Thoracic aorta endothelial cell (primary cell): ENCODE measurements at places on chromosomes 12 and 14. TPM values are rescaled to one million over a fixed set of nuclear protein-coding genes. Genes with fewer than 3 reads are reported as not detected.

The VRTN gene
- not detected in 2 replicates for total RNA-seq

The PKP2 gene
- 5.1 and 8.7 TPM in 2 replicates for total RNA-seq

The SERPINA12 gene
- total RNA-seq: not detected in 2 replicates

The APOF gene
- not detected in 2 replicates for total RNA-seq

The POTEG gene
- total RNA-seq: not detected in 2 replicates

The HPD gene
- total RNA-seq: not detected in 2 replicates

The MAP3K9 gene
- under 0.01 and 0.07 TPM in 2 replicates for total RNA-seq

The AKAP5 gene
- 0.50 and 0.53 TPM in 2 replicates for total RNA-seq

The CEBPE gene
- total RNA-seq: not detected in 2 replicates

The PTPRB gene
- total RNA-seq: 145 and 173 TPM in 2 replicates

The FAM161B gene
- total RNA-seq: 2.3 and 2.9 TPM in 2 replicates

The TAS2R42 gene
- total RNA-seq: not detected in 2 replicates

The LIN7A gene
- total RNA-seq: 0.36 TPM in 1 of 2 replicates, not detected in the other

The TAS2R31 gene
- 12.5 and 12.6 TPM in 2 replicates for total RNA-seq

The SMCO2 gene
- 0.50 and 0.80 TPM in 2 replicates for total RNA-seq

The ERBB3 gene
- total RNA-seq: 0.43 TPM in 1 of 2 replicates, not detected in the other

The CCDC177 gene
- not detected in 2 replicates for total RNA-seq

The RAD52 gene
- 9.0 and 15.7 TPM in 2 replicates for total RNA-seq

The MLH3 gene
- 24.0 and 24.2 TPM in 2 replicates for total RNA-seq

The ASIC1 gene
- 0.27 and 1.1 TPM in 2 replicates for total RNA-seq

The UBE3B gene
- 49.7 and 50.9 TPM in 2 replicates for total RNA-seq

The LYZ gene
- total RNA-seq: not detected in 2 replicates

The FBLN5 gene
- 2.9 and 6.3 TPM in 2 replicates for total RNA-seq

The BATF gene
- total RNA-seq: 1.7 TPM in 1 of 2 replicates, not detected in the other

The SLCO1A2 gene
- total RNA-seq: under 0.01 TPM in 1 of 2 replicates, not detected in the other

The ZBTB42 gene
- 3.1 and 4.4 TPM in 2 replicates for total RNA-seq

The LHX5 gene
- not detected in 2 replicates for total RNA-seq

The RAN gene
- total RNA-seq: 997 and 1,151 TPM in 2 replicates

The TTC6 gene
- 0.13 and 0.36 TPM in 2 replicates for total RNA-seq

The HCAR1 gene
- total RNA-seq: not detected in 2 replicates

The FOXN4 gene
- total RNA-seq: not detected in 2 replicates

The NDRG2 gene
- total RNA-seq: 0.22 TPM in 1 of 2 replicates, not detected in the other

The FIGNL2 gene
- 0.53 and 2.5 TPM in 2 replicates for total RNA-seq

The PRICKLE1 gene
- total RNA-seq: 18.0 and 56.3 TPM in 2 replicates

The PLEKHG7 gene
- not detected in 2 replicates for total RNA-seq

The WSCD2 gene
- total RNA-seq: not detected in 2 replicates

The ATXN2 gene
- 61.9 and 68.5 TPM in 2 replicates for total RNA-seq

The BCL11B gene
- under 0.01 and 0.27 TPM in 2 replicates for total RNA-seq

The RBP5 gene
- total RNA-seq: 0.50 TPM in 1 of 2 replicates, not detected in the other

The KRT2 gene
- not detected in 2 replicates for total RNA-seq

The LRRC10 gene
- not detected in 2 replicates for total RNA-seq

The GDF3 gene
- total RNA-seq: 0.65 TPM in 1 of 2 replicates, not detected in the other

The TNFAIP2 gene
- total RNA-seq: 14.6 and 35.8 TPM in 2 replicates

The GZMB gene
- not detected in 2 replicates for total RNA-seq

The HCFC2 gene
- 19.5 and 22.5 TPM in 2 replicates for total RNA-seq

The GLT1D1 gene
- total RNA-seq: not detected in 2 replicates

The SRGAP1 gene
- 7.6 and 9.7 TPM in 2 replicates for total RNA-seq

The RNF212B gene
- not detected in 2 replicates for total RNA-seq

The LAG3 gene
- 0.13 and 0.14 TPM in 2 replicates for total RNA-seq

The IKZF4 gene
- total RNA-seq: 1.3 and 1.9 TPM in 2 replicates

The B3GNT4 gene
- not detected in 2 replicates for total RNA-seq

The CLMN gene
- 7.4 and 10.0 TPM in 2 replicates for total RNA-seq

The IQSEC3 gene
- not detected in 2 replicates for total RNA-seq

The TAS2R19 gene
- total RNA-seq: 9.8 and 13.0 TPM in 2 replicates

The PMEL gene
- 0.36 and 0.40 TPM in 2 replicates for total RNA-seq

The PMCH gene
- 0.36 and 1.9 TPM in 2 replicates for total RNA-seq

The ATXN3 gene
- 32.4 and 37.3 TPM in 2 replicates for total RNA-seq

The CCER1 gene
- not detected in 2 replicates for total RNA-seq
